AG20443 (cell line): ENCODE measurements at places on chromosomes 5 and 9.
A peak's percentile ranks its signal among the peaks of the same experiment; 100 is the strongest.

GRCh38 chr9:34701023-34701768 lies 8.7 kb downstream of the CCL21 start:
- peak; percentile 93 for DNase-seq

DNA sequence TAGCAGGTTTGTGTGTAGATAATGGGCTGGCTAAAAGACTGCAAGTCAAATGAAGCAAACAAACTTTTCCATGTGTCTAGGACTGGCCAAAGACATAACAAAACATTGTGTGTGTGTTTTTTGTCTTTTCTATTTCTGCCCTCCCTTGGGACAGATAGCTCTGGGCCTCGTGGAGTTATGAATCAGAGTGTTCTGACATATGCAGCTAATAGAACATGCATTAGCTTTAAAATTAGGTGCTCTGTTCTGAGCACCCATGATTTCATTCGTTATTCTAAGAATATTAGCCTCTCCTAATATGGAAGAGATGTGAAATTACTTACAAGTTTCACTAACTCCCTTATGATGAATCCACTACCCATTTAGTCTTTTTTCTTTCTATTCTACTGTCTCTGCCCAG lies 367.3 kb upstream of the PAPPA start:
- DNase-seq = peak; percentile 11

GRCh38 chr5:84383816-84384603 lies 670 bp downstream of the EDIL3 start:
- DNase-seq = peak; percentile 23

DNA sequence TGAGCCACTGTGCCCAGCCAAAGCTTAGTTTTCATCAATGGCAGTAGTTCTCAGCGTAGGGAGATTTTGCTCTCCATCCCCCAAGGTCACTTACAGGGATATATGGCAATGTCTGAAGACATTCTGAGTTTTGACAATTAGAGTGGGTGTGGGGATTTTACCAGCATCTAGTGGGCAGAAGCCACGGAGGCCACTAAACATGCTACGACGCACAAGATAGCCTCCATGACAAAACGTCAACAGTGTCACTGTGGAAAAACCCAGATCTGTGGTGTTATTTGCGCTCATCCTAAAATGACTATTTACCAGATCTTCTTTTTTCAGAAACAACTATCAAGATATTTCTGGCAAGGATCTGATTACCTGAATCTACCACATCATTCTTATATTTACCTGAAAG lies 68.2 kb downstream of the CDC14B start:
- DNase-seq = no peak

DNA sequence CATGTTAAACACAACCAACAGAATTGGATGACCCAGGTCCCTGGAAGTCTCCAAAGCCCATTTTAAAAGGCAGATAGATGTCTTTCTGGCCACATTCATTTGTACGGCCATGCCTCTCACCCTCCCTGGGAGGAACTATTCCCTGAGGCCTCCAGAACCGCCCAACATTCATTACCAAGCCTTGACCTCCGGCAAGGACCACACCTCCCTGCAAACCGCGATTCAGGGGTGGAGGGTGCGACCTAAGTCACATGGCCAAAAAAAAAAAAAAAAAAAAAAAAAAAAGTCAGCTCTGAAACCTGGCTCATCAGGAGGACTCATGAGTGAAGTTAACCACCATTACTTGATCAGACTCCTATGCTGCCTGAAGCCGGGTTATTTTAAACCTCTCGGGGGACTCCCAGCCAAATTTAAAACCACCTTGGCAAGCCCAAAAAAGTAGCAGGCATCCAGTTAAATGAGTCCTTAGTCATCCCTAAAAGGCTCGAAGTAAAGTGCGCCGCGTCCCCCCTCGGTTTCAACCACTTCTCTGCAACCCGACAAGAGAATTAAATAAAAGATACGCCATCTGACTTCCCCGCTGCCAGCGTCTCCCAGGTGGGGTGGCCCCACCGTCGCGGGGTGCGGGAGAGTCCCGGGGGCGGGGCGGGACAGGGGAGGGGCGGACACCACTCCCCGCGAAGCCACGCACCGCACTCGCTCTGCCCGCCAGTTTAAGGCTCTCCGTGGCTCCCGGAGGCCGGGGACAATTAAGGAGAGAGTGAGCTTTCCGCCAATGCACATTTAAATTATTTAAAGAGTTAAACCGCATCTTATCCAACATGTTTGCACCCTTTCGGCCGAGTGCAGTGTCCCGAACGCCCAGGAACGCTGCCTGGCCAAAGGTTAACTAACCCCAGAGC lies 2.3 kb downstream of the KLF9 start:
- DNase-seq = peak; percentile 77

- DNase-seq = no peak
Measured at GRCh38 chr9:130630071-130630450, 34.3 kb upstream of the PRDM12 start.

DNA sequence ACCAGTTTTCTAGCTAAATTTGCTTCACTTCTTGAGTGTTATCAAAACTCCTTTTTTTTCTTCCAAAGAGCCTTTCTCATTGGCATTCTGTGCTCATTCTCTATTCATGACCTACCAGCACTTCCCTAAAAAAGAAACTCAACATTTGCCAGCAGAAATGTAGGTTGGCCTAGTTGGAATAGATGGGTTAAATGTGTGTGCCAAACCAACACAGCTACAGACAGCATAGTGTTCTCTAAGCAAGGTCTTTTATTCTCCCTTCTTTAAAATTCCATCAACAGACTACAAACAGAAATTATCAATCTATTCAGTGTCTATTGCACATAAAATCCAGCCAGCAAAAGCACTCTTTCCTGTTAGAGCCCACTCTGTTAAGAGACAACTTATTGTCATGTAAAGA lies 255.8 kb upstream of the PUM3 start:
- no peak for DNase-seq

GRCh38 chr9:2055203-2055658 lies 40.1 kb downstream of the SMARCA2 start:
- peak; percentile 42 for DNase-seq

- DNase-seq = peak; percentile 84
Measured at GRCh38 chr9:14846871-14847311, 63.3 kb downstream of the FREM1 start.

GRCh38 chr9:5554254-5554653 lies 43.9 kb downstream of the PDCD1LG2 start:
- DNase-seq = no peak

DNA sequence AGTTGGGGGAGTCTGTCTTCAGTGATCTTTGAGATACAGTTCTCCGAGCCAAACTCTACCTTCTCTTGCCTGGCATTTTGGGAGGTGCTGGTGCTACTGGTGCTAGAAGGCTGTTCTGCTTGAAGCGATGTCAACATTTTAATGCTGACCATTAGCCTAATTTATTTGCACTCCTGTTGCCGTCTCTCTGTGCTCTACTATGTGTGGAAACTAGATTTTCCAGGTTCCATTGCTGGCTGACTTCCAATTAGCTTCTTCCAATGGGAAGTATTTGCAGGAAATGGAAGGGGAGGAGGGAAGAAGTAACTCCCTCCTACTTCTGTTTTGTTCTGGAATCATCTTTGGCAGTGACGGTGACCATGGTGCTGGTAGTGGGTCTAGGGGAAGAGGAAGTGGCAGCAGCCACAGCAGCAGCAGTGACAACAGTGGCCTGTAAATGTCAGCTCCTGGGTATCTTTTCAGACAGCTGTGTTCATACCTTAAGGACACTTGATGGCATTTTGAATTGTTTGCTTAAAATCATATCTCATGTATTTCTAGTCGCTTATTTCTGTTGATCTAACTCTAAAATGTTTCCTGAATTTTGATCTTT lies 7.9 kb downstream of the TXNDC8 start:
- no peak for DNase-seq

GRCh38 chr5:122494109-122494508 lies 182.1 kb downstream of the SNCAIP start:
- DNase-seq = no peak

DNA sequence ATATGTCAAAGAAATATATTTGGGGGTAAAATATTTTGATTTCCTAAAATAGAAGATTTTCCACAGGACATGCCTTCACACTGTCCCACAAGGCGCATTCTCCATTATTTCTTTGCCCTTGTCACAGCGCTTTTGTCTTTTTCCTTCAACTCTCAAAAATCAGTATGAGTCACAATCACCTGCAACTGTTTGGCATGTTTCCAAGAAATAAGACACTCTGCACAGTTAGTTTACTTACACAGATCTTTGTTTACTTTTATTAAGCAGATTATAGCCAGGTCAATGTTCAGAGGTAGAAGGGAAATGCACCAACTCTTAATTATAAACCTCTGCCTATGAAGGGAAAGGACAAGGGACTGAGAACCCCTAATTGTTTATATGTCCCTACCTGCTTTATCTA lies 9.5 kb downstream of the CEMIP2 start:
- no peak for DNase-seq

GRCh38 chr9:124950050-124950718 lies 9.3 kb upstream of the GOLGA1 start:
- DNase-seq = no peak

- peak; percentile 18 for DNase-seq
Measured at GRCh38 chr5:34914671-34915138, 599 bp downstream of the RAD1 start.

GRCh38 chr5:144169904-144170275 lies 569 bp downstream of the YIPF5 start:
- DNase-seq = no peak

DNA sequence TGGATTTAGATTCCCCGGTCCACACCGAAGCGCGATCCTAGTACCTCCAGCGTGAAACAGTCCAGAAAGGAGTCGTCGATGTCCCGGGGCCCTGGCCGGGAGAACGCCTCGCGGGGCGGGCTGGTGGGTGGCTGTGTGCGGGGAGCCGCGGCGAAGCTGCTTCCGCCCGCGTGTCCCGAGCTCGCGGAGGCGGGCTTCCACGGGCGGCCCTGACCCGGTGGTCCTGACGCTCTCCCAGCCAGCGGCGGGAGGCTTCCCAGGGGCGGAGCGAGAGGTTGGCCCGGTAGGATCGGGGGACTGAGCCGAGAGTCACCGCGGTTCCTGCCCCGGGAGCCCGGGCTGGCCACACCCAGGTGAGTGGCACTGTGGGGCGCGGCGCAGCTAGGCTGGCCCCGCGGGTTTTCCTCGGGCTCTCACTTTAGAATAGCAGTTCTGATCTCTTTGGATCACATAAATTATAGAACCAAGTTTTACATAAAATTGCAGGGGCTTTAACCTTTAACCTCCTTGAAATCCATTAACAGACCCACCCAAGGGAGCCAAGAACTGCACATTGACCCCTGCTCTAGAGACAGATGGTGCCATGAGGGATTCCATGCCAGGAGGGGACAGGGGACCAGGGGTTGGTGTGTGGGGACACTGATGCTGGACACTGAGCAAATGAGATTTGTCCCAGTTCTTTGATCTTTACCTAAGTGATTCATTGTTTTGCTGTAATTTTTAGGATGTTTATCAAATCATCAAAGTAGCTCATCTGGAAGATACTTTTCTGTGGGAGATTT lies 29.2 kb upstream of the IL31RA start:
- peak; percentile 19 for DNase-seq

DNA sequence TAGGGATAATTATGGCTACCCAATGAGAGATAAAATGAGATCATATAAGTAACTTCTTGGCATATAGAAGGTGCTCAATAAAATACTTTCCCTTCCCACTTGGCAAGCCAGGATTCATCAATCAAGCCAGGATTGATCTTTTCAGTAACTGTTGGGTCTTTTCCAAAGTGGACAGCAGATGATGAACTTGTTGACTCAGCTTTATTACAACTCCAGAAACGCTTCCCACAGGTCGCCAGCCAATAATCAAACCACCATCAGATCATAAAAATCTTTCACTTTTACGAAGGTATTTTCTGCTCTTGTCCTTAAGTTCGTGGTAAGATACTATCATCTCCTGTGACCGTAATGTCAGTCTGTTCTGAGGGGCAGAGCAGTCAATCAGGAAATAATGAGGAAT lies 39.8 kb upstream of the WHRN start:
- DNase-seq = no peak
